ENCODE measurements at places on chromosomes 16 and 17.

DNA sequence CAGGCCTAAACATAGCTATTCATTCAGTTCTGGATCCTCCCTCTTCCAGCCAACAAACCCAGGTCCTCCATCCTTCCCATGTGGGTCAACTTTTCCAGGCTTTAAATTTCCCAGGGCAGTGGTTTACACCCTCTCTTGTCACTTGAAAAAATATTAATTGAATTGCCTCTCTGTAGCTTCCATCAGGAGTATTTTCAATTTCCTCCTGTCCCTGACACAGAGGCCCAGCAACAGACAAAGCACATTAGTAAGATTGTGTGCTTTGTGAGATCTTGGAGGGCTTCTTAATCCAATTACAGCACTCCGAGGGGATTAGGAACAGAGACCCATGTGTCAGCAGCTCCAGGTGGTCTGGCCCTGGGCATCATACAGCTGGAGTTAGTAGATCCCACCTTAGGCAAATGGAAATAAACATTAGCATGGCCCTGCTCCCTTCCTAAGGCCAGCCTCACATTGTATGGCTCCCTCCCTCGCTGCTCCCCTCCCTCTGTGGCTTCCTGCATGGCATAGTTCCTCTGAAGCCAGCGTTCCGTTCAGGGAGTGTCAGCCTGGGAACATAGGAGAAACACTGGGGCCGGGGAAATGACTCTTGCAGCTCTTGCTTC is 132.7 kb upstream of the HSBP1 start:
- no peak for DNase-seq

DNA sequence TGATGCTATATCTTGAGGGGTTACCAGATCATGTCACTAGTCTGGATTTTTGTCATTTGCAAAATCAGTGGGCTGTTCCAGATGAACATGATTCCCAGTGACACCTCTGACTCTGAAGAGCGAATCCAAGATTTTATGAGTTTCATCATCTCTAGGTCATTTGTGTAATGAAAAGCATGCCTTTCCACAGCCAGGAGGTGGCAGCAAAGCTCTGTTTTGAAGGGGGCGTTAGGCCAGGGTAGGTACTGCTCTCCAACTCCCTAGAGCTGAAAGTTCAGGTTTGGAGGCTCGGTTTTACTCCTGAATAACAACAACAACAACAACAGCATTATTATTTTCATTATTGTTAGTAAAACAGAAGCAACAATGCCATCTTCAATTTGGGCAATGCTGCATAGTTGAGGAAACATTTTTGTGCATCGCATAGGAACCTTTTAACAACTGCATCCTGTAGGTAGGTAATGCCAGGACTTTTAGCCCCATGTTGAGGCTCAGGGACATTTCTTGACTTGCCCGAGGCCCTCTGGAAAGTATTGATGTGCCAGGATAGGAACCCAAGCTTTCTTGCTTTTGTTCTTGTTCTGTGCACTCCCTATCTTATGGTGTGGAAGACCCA is 77.0 kb downstream of the MYH13 start:
- DNase-seq: peak; percentile 40

- no peak for DNase-seq
Observed at GRCh38 chr16:67283039-67283825, 3.9 kb downstream of the PLEKHG4 start.

GRCh38 chr17:2595716-2596115 is 2.3 kb downstream of the PAFAH1B1 start:
- no peak for DNase-seq

DNA sequence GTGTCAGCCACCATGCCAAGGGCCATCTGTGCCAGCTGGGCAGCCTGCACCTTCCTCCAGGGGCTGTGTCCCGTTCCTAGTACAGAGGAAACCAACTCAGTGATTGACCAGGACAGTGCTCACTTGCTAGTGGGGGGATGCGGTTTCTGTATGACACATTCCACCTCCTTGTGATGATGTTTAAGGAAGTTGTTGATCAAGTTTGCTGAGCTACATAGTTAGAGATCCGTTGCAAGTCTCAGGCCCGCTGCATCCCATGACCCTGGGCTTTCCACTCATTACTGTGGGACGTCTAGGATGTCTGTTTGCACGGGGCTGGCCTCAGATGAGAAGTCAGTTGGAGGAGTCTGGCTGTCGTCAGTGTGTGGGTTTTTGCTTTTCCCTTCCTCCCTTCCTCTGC is 33.6 kb downstream of the RNF213 start:
- no peak for DNase-seq
